T47D (cell line): ENCODE measurements at places on chromosomes 7 and 10.

- no peak for DNase-seq
Measured at GRCh38 chr10:125828311-125828710, 5.0 kb downstream of the BCCIP start.

DNA sequence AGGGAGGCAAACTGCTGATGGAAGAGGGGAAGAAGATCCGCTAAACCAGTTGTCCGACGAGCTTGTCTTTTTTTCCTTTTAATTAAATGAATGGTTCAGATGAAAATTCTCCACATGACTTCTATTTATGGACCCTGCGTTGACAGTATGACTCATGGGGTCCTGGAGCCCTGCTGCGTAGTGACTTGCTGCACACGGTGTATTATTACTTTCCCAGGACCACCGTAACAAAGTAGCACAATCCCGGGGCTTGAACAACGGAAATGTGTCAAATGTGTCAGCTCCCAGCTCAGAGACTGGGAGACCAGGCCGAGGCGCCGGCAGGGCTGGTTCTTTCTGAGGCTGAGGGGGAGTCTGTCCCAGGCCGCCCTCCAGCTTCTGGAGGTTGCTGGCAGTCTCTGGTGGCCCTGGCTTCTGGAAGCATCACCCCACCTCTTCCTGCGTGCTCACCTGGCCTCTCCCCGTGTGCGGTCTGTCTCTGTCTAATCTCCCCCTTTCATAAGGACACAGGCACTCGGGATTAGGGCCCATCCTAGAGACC is 33.8 kb upstream of the MNX1 start:
- no peak for DNase-seq

DNA sequence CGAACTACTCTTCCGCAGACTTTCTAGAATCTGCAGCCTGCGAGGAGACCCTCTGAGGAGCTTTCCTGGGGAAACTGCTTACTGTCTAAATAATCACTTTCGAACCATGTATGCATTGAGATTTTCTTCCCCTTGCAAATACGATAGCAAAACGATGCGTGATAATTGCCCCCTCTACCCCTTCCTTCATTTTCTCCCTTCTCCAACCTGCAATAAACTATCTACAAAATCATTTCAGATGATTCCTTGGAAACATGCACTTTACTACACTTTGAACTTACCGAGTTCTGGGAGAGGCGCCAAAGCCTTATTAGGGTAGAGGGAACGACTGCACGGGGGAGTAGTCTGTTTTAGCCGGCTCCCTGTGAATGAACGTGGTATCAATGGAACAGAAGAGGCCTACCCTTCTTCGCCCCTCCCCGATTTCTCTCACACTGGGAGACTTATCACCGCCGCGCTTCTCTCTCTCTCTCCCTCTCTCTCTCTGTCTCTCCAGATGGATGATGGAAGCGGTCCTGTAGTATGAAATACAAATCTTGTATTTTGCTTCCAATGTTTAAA is at the start of gene FGFBP3:
FGFBP3 (minus strand) TSS at position 370 of the 561 bp plus-strand sequence. CDS start 517 bp downstream, outside the sequence.
- no peak for DNase-seq

- DNase-seq: peak; percentile 22
Measured at GRCh38 chr7:114392686-114393085, 21.9 kb upstream of the FOXP2 start.

- DNase-seq: peak; percentile 77
Measured at GRCh38 chr10:47438857-47439474, 44.9 kb downstream of the ANXA8 start.

DNA sequence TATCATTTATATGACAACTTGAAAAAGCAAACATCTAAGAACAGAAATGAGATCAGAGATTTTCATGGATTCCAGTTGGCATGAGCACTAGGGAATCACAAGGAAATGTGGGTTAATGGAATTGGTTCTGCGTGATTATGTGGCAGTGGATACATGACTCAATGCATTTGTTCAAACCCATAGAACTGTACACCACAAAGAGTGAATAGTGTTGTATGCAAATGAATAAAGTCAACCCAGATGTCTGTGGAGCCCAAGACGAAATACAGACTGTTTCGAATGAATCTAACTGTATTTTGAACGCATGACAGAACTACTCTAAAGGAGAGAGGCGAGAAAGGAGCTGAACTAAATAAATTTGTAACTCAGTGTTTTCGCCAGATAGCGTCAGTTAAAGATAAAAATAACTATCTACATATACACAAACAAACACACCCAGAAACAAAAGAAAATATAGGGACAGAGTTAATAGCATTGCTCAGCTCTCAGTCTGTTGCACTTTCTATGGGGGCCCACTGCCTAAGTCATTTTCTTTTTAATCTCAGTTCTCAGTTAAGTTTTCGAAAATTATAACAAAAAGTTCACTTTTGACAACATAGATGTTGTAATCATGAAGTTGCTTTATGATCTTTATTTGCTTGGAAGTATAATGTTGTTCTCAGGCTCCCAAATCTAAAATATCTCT is 636.7 kb upstream of the SEMA3D start:
- no peak for DNase-seq

DNA sequence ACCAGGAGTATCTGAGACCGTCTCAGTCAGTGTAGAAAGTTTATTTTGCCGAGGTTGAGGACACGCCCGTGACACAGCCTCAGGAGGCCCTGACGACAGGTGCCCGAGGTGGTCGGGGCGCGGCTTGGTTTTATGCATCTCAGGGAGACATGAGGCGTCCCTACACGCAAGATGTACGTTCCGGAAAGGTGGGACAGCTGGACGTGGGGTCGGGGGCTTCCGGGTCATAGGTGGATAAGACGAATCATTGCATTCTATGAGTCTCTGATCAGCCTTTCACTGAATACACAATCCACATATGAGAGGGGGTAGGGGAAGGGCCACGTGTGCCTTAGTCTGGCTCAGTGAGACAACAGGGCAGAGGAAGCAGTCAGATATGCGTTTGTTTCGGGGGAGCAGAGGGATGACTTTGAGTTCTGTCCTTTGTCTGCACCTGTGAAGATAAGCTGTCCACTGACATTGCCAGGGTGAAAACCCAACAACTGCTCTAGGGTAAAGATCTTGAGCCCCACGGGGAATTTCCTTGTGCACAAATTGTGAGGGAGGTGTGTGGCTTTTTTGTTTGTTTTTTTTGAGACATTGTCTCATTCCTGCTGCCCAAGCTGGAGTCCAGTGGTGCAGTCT is 66.2 kb downstream of the DNAJB6 start:
- DNase-seq: no peak

DNA sequence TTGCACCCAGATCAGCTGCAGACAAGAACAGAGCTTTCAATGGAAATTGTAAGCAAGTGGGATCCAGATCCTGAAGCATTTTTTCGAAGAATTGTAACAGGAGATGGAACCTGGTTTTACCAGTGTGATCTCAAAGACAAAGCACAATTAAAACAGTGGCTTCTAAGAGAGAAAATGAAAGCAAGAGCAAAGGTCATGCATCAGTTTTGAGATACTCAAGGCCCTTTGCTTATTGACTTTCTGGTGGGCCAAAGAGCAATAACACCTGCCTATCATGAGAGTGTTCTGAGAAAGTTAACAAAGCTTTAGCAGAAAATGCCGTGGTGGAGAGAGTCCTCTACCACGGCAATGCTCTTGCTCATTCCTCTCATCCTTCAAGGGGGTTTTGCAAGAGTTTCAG is 194.8 kb downstream of the TMEM178B start:
- no peak for DNase-seq

GRCh38 chr7:15291699-15292098 is 270.1 kb downstream of the AGMO start:
- no peak for DNase-seq

DNA sequence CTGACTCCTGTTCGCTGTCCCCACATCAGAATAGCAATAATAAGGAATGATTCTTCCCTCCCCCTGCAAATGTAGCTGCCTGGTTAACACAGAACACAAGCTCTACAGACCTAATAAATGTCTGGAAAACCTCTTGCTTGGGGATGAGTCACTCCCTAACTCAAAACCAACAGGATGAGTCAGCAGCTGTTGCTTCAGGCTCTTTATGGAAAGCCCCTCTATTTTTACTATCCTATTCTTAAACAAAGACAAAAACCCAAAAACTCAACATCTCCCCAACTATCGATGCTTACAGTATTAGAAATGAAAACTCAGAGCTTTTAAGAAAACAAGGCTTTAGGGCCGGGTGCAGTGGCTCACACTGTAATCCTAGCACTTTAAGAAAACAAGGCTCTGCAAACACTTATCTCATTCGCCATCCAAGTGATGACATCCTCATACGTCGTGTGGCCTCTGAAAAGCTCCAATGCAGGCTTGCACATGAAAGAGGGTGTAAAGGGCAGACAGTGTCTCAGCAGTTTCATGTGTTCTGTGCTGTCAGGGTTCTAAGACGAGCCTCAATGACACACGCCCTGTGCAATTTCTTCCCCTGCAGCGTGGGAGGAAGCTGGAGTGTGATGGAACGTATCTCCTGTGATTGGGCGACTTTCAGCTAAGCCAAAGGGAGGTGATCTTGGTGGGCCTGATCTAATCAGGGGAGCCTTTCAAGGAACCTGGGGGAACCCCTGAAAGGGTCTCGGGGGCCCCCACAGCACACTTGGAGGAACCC is 70.1 kb downstream of the AMZ1 start:
- DNase-seq: peak; percentile 68

DNA sequence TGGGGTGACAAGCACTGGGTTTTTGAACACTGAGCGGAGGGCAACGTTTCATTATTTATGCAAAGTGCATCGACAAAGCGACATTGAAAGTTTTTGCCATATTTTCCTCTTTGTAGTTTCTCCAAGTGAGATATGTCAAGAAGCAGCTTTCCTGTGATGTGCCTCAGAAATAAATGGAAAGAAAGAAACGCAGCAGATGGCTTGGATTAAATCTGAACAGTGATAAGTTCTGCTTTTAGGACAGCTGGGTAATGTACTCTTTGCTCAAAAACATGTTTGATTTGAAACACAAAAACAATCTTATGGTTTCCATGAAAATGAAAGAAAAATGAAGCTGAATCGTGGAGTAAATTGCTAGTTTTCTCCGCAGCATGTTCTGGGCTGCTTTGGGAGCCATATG is 166.3 kb downstream of the PTPRN2 start:
- no peak for DNase-seq

DNA sequence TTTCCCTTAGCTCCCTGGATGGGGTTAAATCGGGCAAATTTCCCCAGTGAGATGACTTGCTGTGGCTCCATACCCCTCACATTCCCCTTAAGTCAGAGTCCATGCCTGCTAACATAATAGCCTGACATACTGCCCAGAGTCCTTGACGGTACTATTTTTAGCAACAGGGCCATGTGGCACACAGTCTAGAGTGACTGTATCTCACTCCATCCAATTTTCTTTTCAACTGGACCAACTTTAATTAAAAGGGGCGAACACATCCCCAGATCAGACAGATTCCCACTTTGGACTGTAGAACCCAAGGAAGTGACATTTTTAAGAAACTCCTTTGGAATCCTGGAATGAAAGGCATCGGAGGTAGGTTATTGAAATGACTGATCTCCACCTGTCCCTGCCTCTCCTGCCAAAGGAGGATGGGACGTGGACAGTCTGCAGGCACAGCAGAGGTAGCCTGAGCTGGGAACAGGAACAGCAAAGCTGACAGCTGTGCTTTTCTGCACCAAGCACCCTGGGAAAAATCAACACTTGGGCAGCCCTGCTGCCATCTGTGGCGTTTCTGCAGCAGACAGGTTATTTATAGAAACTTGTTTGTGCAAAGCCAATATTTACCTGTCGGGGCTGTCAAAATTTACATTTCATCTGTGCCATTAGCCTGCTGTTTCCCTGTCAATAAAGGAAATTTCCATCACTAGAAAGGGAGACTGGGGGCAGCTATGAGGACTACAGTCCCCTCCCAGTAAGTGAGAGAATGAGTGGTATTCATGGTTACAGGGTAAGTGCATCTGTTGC is 221.5 kb upstream of the AOAH start:
- peak; percentile 90 for DNase-seq

DNA sequence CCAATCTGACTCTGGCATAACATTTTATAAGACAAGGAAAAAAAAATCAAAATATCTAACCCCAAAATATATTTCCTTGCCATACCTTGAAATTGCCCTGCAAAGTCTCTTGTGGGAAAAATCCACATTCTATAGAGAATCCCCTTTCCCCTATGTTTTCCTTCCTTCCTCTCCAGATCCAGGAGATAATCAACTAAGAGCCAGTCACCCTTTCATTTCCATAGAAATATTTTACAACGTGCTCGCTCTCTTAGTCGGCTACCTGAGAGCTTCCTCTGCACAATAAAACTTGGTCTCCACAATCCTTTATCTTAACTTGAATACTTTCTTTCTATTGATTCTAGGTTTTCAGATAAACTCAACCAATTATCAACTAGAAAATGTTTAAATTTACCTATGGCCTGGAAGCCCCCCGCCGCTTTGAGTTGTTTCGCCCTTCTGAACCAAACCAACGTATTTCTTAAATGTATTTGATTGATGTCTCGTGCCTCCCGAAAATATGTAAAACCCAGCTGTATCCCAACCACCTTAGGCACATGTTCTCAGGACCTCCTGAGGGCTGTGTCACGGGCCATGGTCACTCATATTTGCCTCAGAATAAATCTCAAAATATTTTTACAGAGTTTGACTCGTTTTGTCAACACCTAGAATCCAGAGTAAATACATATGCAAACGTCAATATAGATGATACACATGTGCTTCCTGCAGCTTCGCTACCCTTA is 869 bp downstream of the PSAP start:
- no peak for DNase-seq

DNA sequence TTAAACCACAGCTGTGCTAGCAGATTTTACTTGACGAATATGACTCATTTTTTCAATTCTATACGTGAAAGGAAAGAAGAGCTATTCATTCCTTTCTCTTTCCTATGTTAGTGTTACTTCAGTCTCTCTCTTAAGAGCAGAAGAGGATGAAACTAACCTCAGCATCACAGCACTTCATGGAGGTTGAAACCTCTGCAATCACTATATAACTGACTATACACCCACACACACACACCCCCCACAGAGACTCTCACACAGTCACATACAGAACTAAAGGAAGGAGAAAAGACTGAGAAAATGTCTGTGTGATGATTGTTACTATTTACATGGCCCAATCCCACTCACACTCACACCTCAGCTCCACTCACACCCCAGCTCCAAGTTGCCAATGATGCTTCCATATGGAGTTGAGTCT is 104.2 kb downstream of the KIF20B start:
- no peak for DNase-seq

DNA sequence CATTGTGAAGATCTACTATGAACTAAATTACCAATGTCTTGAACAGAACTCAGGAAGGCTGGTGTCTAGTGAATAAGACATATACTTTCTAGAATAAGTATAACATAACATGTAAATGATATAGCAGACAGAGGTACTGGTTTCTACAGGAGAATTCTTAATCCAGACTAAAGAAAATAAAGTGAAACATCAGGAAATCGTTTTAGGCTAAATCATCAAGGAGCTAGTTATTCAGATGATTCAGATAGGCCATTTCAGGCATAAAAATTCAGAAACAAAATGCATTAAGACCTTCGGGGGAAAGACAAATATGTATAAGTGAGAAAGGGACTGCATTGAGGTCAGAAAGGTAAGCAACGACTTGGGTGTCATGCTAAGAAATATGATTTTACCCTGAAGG is 170.6 kb downstream of the LRRN3 start:
- no peak for DNase-seq

DNA sequence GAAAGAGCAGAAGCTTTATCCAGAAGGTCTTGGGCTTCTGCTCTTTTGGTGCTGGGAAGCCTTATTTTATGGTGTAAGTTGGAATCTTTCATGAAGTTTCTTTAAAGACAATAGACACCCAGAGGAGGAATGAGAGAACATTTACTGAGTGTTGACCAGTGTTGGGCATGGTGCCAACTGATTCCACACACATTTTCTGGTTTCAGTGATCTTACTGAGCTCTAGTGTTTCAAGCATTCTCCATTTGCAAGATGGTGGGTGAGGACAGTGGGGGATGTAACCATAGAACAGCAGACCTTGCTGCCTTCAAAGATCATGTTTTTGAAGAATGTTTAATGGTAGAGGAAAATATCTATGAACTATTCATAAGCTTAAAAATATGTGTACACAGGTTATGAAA is 114.6 kb downstream of the LRMDA start:
- DNase-seq: no peak
